ENCODE measurements at places on chromosomes 5 and 9.

GRCh38 chr5:10521466-10522223, 42.2 kb upstream of the ANKRD33B start:
- no peak for DNase-seq

DNA sequence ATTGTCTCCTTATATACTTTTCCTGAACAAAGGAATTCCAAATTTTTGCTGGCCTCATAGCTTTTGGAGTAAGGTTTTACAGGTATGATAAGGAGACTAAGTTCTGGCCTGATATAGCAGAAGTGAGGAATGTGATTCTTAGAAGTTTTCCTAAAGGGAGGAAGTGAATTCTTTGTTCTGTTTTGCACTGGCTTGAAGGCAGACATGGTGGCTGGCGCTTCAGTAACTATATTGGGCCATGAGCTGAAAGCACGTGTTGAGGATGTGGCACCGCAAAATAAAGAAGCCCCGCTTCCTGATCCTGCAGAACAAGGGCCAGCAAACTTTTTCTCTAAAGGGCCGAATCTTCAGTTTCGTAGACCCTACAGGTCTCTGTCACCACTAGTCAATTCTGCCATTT, 224.2 kb downstream of the SNX18 start:
- no peak for DNase-seq

- DNase-seq: no peak
Observed at GRCh38 chr5:137888466-137888862, 793 bp upstream of the PKD2L2 start.

DNA sequence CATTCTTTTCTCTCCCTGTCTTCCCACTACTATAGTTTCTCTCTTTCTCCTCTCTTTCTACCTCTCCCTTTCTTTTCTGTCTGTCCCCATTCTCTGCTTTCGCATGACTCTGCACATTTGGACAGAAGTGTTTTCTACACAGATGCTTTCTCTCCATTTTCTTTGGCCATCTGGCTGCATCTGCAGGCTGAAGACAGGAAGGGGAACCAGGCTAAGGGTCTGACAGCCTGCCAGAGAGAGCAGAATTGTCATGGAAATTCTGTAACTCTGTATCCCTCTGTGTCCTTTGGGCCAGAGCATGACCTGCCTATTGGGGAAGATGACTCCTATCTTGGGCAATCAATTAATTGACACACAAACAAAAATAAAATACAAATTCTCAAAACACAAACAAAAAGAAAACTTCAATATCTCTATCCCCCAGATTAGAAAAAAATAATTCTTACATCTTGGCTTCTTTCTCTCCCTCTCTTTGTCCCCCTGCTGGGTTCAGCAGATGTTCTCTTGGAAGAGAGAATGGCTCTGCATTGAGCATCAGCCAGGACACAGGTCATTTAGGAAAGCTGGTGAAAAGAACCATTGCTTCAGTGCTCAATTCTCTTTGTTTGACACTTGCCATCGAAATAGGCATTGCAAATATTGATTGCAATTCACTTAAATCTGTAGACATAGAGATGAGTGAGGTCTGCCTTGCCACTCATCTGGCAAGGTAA, 415.9 kb upstream of the KLF4 start:
- DNase-seq: no peak

DNA sequence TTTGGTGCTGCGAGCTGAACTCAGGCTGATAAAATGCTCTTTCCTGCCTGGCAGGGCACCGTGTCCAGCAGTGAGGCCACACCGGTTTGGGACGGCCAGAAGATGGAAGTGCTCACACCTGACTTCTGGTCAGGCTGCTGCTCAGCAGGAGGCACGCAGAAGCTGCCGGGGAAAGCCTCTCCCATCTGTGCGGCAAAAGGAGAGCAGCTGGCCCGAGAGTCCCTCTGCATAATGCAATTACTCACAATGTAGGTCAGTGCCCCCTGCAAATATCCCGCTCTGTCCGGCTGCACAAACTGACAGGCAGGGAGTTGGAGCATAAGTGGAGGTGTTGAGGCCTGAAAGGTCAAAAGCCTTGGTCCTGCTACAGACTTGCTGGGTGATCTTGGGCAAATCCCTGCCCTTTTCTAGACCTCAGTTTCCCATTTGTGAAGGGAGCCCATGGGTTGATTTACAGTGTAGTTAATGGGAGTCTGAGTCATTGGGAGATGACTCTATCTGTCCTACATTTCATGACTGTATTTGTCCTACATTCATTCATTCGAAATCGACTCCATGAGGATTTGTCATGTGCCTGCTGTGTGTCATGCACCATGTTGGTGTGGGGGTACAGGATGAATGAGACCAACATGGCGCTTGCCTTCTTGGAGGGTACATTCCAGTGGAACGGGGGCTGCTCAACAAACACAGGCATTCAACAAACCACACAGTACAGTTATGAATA, 61.8 kb upstream of the TBC1D2 start:
- DNase-seq: no peak

DNA sequence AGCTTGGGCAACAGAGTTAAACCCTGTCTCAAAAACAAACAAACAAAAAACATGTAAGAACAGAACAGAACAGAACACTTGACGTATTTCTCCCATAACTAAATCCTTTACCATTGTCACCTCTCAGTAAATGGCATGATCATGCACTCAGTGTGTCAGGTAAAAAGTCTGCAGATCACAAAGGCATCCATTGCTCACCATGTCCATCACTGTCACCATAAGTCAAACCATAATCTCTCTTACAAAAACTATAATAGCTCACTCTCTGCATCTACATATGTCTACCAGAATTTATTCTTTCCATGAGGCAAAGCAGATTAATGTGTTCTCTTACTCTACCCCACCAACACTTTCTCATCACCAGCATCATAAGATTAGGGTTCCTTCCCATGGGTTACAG, 387.5 kb downstream of the CDH12 start:
- no peak for DNase-seq

DNA sequence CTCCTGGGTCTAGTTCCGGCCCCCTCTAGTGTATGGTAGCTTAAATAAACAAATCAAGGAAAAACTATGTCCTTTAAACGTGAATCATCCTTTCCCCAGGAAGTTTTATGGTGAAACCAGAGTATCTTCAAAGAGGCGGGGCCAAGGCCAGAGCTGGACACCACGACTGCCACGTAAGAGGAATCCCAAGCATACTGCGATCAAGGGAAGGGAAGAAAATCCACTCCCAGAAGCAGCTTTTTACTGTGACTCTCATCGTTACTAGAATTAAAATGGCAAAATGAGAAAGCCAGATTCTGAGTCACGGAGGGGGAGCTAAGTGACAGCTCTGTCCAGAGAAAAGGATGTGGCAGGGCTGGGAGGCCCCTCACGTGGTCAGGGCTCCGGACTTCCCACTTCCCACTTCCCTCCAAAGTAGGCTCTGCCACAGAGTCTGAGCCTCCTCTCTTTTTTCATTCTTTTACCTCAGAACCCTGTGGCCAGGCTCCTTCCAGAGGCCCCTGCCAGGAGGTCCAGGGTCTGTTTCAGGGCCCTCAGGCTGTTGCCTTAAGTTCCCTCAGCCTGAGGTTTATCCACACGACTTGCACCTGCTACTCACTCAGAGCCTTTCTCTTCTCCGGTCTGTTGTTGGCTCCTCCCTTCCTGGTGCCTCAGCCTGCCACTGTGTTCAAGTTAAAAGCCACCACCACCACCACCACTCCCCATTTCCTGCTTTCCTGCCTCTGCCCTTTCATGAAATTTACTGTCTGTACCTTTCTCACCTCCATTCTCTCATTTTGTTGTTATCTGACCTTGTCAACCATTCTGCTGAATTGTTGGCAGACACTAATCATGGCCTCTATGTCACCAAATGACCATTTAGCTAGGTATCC, 1.4 kb upstream of the GLRX start:
- no peak for DNase-seq

DNA sequence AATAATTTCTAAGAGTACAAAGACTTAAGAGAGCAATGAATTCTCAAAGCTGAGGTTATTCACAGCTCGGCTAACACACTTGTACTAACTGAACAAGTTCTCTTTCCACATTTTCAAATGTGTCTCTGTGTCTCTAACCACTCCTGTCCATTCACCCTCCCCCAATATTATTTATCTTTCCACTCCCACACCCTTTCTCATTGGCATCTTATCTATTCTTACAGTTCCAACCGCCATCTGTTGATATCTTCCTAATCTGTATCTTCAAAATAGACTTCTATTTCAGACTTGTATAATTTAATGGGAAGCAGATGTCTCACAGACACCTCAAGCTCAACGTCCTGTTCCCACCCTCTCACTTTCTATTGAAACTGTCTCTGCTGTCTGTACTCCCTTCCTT, 205.9 kb downstream of the ANXA1 start:
- no peak for DNase-seq

- DNase-seq: no peak
Observed at GRCh38 chr5:122404018-122404417, 92.0 kb downstream of the SNCAIP start.

GRCh38 chr5:91910655-91911054, 527.5 kb upstream of the ARRDC3 start:
- no peak for DNase-seq

DNA sequence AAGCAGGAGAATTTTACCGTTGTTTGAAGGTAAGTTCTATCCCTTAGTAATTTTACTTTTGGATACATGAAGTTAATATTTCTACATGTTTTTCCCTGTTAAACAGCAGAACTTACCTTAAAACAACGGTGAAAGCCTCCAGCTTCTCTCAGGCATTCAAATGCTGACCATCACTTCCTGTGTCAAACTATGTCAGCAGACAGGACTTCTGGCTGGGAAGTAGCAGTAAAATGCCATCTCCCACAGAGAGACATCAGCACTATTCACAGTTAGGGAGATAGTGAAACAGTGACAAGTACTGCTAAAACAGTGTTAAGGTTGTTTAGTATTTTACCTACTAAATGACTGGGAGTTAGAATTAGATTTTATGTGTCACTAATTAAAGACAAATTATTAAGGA, 34.2 kb upstream of the GOLGA1 start:
- no peak for DNase-seq

DNA sequence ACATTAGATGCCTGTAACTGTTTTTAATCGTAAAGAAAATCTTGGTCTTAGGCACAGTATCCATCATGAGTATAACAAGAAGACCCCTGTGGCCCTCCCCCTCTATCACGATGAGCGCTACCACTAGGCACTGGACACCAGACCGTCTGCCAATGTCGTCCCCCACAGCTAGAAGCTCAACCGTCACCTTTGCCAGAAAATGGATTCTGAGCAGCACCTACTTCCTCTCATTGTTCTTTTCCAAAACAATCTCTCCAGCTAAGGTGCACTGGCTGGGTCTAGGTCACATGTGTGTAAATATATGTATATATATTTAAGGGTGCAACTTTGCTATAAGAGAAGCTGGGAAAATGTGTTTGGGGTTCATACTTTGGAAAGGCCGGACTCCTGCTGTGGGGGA, 15.7 kb upstream of the SSBP2 start:
- no peak for DNase-seq

DNA sequence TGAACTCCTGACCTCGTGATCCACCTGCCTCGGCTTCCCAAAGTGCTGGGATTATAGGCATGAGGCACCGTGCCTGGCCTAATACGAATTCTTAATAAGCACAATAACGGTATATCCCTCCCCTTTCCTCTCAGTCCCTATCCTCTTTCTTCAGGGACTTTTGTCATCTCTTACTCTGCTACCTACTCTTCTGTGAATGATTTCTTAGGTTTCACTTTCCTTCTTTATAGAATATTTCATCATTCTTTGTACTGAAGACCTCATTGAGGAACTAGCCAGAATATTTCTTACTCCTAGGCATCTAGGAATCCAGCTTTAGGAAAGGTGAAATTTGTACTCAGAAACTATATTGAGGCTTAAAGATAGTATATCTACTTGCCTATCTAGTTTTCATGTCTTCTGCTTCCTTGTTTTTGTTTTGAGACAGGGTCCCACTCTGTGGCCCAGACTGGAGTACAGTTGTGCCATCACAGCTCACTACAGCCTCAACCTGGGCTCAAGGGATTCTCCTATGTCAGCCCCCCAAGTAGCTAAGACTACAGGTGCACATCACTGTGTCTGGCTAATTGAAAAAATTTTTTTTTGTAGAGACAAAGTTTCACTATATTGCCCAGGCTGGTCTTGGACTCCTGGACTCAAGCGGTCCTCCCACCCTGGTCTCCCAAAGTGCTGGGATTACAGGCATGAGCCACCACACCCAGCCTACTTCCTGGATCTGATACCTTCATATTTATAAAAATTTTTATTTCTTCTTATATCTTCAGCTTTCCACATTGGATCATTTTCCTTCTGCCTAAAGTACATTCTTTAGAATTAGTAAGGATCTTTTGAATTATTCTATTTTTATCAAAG, 69.7 kb downstream of the GPBP1 start:
- DNase-seq: no peak

Data from sciatic nerve (tissue), 2 donors.